CD8-positive, alpha-beta memory T cell (primary cell): ENCODE measurements at places on chromosomes 1 and 21. TPM values are rescaled to one million over a fixed set of nuclear protein-coding genes. Genes with fewer than 3 reads are reported as not detected.

DNA sequence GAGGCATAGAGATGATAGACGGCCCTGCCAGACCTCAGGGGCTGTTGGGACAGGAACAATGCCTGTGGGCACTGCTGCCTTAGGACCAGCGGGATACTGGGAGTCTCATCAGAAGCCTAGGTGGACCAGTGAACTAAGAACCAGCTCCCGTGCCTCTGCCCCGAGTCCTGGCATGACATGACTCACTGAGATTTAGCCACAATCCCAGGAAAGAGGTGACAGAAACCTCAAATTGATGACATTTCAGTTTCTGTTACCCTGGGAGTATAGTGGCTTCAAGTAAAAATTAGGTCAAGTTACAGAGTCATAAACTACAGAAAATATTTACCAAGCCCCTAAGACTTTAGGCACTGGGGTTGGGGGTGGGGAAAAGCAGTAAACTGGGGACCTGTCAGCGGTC, 74.6 kb upstream of the GADD45A start:
- no peak overlapping the region for H3K4me3 ChIP-seq
- H3K36me3 ChIP-seq: no peaks in the 10 kb centered on the region
- no peak overlapping the region for H3K27ac ChIP-seq
- H3K4me1 ChIP-seq: no peaks in the 10 kb centered on the region

- H3K27ac ChIP-seq: no peak overlapping the region
- H3K4me1 ChIP-seq: no peaks in the 10 kb centered on the region
- no peak for DNase-seq
Observed at GRCh38 chr1:197312163-197312562, 44.1 kb downstream of the CRB1 start.

DNA sequence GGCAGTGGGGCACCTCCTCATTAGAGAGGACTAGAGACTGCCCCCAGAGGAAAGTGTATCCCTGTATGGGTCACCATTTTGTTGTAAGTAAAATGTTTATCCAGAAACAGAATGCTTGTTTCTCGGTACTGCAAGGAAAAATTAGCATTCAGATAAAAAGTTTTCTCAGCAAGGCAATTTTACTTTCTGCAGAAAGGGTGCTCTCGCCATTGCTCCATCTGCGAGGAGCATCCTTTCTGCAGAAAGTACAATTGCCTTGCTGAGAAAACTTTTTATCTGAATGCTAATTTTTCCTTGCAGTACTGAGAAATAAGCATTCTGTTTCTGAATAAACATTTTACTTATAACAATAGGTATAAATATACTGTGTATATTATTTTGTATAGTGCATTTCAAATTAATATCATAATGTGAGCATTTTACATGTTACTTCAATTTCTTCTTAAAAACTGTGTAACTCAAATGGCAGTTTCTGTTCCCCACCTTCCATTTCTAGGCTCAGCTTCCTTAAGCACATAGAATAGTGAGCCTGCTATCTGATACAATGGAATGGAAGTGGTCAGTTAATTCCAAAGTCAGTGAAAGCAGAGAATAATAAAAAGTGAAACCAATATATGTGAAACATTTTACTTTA, 76.5 kb upstream of the DESI2 start:
- no peak overlapping the region for H3K27ac ChIP-seq
- H3K4me1 ChIP-seq: no peaks in the 10 kb centered on the region
- no peaks in the 10 kb centered on the region for H3K27me3 ChIP-seq
- no peaks in the 10 kb centered on the region for H3K36me3 ChIP-seq

- no peaks in the 10 kb centered on the region for H3K27me3 ChIP-seq
- H3K36me3 ChIP-seq: peaks cover 8% of the 10 kb centered on the region
- H3K27ac ChIP-seq: no peak overlapping the region
- peaks cover 79% of the 10 kb centered on the region for H3K4me1 ChIP-seq
Observed at GRCh38 chr1:19483261-19483660, 2.1 kb downstream of the CAPZB start.

PDXK gene
- polyA plus RNA-seq: 38.3 TPM

AK4 gene
- polyA plus RNA-seq: 0.08 TPM

C1orf226 gene
- polyA plus RNA-seq: not detected

CELA2B gene
- polyA plus RNA-seq: not detected
